ENCODE measurements at places on chromosomes 11 and 22.

- no peak for DNase-seq
- no peak overlapping the region for H3K4me3 ChIP-seq
- H3K27me3 ChIP-seq = no peaks in the 10 kb centered on the region
- no peak overlapping the region for H3K27ac ChIP-seq
Measured at GRCh38 chr11:64903291-64903833, 13.6 kb downstream of the ATG2A start.

GRCh38 chr11:72955466-72955865 is 141.3 kb downstream of the ATG16L2 start:
- H3K27ac ChIP-seq = no peak overlapping the region
- H3K27me3 ChIP-seq = no peaks in the 10 kb centered on the region
- no peaks in the 10 kb centered on the region for H3K4me1 ChIP-seq
- no peak for DNase-seq

- no peak for DNase-seq
- H3K27me3 ChIP-seq = no peaks in the 10 kb centered on the region
- peaks cover 3% of the 10 kb centered on the region for H3K36me3 ChIP-seq
- H3K4me1 ChIP-seq = peaks cover 41% of the 10 kb centered on the region
- H3K27ac ChIP-seq = peak overlapping the region; percentile 85
Measured at GRCh38 chr11:33731723-33732531, 4.3 kb downstream of the CD59 start.

DNA sequence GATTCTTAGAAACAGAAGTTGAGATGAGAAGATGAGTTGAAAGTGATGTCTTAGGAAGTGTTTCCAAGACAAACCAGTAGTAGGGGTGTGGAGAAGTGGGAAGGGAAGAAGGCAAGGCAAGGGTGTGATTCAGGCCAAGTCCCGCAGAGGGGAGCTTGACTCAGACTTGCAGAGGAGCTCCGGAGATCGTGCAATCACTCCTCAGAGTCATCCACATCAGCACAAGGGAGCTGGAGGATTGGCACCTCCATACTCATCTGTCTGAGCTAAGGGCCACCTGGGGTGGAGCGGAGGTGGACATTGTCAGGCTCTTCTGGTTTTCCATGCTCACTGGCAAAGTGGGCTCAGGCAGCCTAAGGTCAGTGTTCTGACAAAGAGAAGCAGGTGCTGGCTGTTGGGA is 44.4 kb downstream of the CHRDL2 start:
- H3K36me3 ChIP-seq = no peaks in the 10 kb centered on the region
- H3K27ac ChIP-seq = no peak overlapping the region
- no peak overlapping the region for H3K4me3 ChIP-seq
- no peaks in the 10 kb centered on the region for H3K27me3 ChIP-seq
- H3K4me1 ChIP-seq = no peaks in the 10 kb centered on the region
- DNase-seq = no peak

DNA sequence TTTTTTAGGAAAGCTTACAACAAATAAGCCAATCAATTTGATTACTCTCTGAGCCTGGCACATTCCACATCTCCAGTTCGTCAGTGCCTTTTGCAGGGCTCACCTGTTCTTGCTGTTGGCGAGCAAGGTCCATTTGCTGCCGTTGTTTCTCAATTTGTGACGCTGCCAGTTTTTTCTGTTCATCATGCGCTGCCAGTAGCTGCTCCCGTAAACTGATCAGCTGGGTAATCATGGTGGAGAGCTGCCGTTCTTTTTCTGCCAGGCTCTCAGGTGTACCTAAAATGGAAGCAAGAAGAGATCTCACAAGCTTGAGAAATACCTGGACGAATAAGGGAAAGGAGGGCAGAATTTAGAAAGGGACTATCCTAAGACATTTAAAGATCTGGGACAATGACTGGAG is 169.7 kb downstream of the SOX6 start:
- H3K27me3 ChIP-seq = no peaks in the 10 kb centered on the region
- no peak overlapping the region for H3K27ac ChIP-seq
- no peak overlapping the region for H3K4me3 ChIP-seq
- H3K36me3 ChIP-seq = no peaks in the 10 kb centered on the region
- H3K4me1 ChIP-seq = no peaks in the 10 kb centered on the region

GRCh38 chr11:12448131-12448939 is 71.0 kb downstream of the PARVA start:
- no peak overlapping the region for H3K27ac ChIP-seq
- no peak overlapping the region for H3K4me3 ChIP-seq
- DNase-seq = no peak
- H3K27me3 ChIP-seq = no peaks in the 10 kb centered on the region
- no peaks in the 10 kb centered on the region for H3K36me3 ChIP-seq
- H3K4me1 ChIP-seq = no peaks in the 10 kb centered on the region

DNA sequence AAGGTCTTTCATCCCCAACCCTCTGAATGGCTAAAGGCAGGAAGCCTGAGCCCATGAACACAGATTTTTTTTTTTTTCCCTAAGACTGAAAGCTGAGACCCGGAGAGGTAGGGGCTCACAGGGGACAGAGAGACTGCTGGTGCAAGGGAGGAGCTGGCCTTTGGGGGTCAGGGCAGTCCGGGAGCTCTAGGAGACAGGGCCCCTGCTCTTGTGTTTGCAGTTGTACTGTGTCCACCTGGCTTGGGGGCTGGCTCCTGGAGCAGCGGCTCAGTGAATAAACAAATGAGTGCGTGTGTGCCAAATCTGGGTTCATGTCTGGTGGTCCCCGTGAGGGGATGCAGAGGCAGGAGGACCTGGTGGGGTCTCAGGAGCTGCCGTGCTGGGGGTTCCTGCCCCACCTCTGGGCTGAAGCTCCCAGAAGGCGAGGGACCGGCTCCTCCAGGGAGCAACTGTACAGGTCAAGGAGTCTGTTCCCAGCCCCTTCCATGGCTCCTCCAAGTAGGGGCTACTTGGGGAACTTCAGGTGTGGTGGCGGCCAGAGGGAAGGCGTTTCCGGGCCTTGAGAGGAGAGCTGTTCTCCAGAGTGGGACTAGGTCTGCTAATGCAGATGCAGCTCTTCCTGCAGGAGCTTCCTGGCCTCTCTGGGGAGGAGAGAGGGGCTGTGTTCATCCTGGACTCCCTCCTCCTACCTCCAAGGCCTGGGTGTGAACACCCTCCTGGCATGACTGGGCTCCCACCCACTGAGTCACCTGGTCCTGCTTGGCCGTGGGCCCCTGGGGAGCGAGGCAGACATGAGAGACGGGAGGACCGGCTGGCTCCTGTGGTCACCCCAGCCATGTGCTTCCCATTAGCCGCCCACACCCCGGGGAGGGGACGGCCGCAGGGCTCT is 57.6 kb downstream of the FBXO7 start:
- H3K27me3 ChIP-seq = no peaks in the 10 kb centered on the region
- no peaks in the 10 kb centered on the region for H3K4me1 ChIP-seq
- H3K4me3 ChIP-seq = no peak overlapping the region
- DNase-seq = no peak

DNA sequence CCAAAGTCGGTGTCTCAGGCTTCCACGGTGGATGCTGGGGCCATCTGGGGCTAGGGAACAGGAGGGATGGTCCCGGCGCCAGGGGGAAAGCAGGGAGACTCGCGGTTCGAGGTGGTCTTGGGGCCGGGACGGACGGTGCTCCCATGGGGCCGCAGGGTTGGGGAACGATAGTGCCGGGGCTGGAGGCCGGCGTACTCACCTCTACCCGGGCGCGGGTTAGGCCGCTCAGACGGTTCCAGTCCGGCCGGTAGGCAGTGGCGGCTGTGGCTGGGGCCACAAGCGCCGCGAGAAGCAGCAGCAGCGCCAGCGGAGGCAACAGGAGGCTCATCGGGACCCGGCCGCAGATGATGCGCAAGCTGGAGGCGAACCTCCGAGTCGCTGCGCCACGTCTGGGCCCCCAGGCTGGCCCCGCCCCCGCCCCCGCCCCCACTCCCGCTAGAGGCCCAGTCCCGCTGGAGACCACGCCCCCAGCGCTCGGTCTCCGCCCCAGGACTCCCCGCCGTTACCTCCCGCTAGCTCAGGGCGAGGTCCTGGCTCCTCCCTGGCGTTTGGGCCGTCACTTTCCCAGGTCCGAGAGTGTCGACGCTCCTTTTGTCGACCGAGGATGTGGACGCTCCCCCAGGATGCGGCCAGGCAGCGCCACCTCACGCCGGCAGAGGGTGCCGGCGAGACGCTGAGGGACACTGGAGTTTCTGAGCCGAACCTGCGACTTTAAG is at the start of gene SELENOM:
Gene SELENOM, minus strand, starts transcription at position 391 of the 716 bp plus-strand sequence. Its CDS starts 63 bp downstream, at position 328.
- peaks cover 2% of the 10 kb centered on the region for H3K36me3 ChIP-seq
- no peaks in the 10 kb centered on the region for H3K4me1 ChIP-seq
- DNase-seq = peak; percentile 85
- H3K4me3 ChIP-seq = peak within 1 kb of the TSS; percentile 81
- no peaks in the 10 kb centered on the region for H3K27me3 ChIP-seq
- peak within 1 kb of the TSS; percentile 75 for H3K27ac ChIP-seq

GRCh38 chr22:32331236-32331917 is 26.3 kb upstream of the RFPL3 start:
- no peaks in the 10 kb centered on the region for H3K4me1 ChIP-seq
- DNase-seq = no peak
- no peak overlapping the region for H3K27ac ChIP-seq
- H3K36me3 ChIP-seq = no peaks in the 10 kb centered on the region
- no peak overlapping the region for H3K4me3 ChIP-seq

DNA sequence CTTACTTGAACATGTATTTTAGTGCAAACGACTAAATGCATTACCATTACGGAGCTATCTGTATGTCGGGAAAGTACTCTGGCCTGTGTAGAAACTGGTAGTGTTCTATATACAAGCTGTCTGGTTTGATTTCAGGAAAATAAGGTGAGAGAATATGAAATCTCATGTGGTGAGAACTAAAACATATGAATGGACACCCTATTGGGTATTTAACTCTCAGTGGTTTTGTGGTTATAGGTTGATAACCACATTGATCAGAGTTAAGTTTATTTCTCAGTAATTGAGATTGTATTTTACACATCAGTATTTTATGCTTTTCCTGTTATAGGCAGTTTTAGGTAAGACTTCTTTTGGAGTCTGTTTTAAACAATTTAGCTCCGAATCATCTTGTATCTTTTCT is 10.4 kb downstream of the ANO5 start:
- no peaks in the 10 kb centered on the region for H3K4me1 ChIP-seq
- no peaks in the 10 kb centered on the region for H3K27me3 ChIP-seq
- H3K36me3 ChIP-seq = no peaks in the 10 kb centered on the region
- no peak for DNase-seq
- no peak overlapping the region for H3K4me3 ChIP-seq
- no peak overlapping the region for H3K27ac ChIP-seq

GRCh38 chr11:280706-281485 is 2.7 kb downstream of the NLRP6 start:
- H3K36me3 ChIP-seq = no peaks in the 10 kb centered on the region
- no peak for DNase-seq
- no peak overlapping the region for H3K4me3 ChIP-seq

GRCh38 chr11:1138097-1138496 is 19.7 kb upstream of the MUC5AC start:
- H3K27ac ChIP-seq = no peak overlapping the region
- peaks cover 9% of the 10 kb centered on the region for H3K4me1 ChIP-seq
- H3K4me3 ChIP-seq = no peak overlapping the region
- H3K36me3 ChIP-seq = no peaks in the 10 kb centered on the region
- no peak for DNase-seq

GRCh38 chr11:111570796-111571195 is 30.3 kb downstream of the LAYN start:
- 0 out of 2 replicates have a peak, but pooled peaks cover 4% of the 10 kb centered on the region for H3K4me1 ChIP-seq
- no peak overlapping the region for H3K4me3 ChIP-seq
- H3K36me3 ChIP-seq = no peaks in the 10 kb centered on the region
- no peak overlapping the region for H3K27ac ChIP-seq

GRCh38 chr11:112537846-112538330 is 277.2 kb upstream of the PLET1 start:
- no peaks in the 10 kb centered on the region for H3K4me1 ChIP-seq
- H3K27me3 ChIP-seq = 0 out of 2 replicates have a peak, but pooled peaks cover 2% of the 10 kb centered on the region
- DNase-seq = no peak

GRCh38 chr11:120565466-120566155 is 54.1 kb downstream of the GRIK4 start:
- H3K27me3 ChIP-seq = 0 out of 2 replicates have a peak, but pooled peaks cover 3% of the 10 kb centered on the region
- DNase-seq = no peak
- H3K4me1 ChIP-seq = peaks cover 18% of the 10 kb centered on the region
- H3K36me3 ChIP-seq = no peaks in the 10 kb centered on the region
- H3K27ac ChIP-seq = no peak overlapping the region

GRCh38 chr11:112761911-112762706 is 199.1 kb upstream of the NCAM1 start:
- H3K4me1 ChIP-seq = no peaks in the 10 kb centered on the region
- H3K4me3 ChIP-seq = no peak overlapping the region

GRCh38 chr22:23233084-23233531 is 52.8 kb downstream of the BCR start:
- no peaks in the 10 kb centered on the region for H3K27me3 ChIP-seq
- no peak overlapping the region for H3K27ac ChIP-seq
- no peak for DNase-seq
- no peak overlapping the region for H3K4me3 ChIP-seq

- no peak overlapping the region for H3K4me3 ChIP-seq
- H3K36me3 ChIP-seq = no peaks in the 10 kb centered on the region
- DNase-seq = peak; percentile 80
- no peaks in the 10 kb centered on the region for H3K27me3 ChIP-seq
Measured at GRCh38 chr11:20035701-20036601, 124.3 kb downstream of the DBX1 start.

DNA sequence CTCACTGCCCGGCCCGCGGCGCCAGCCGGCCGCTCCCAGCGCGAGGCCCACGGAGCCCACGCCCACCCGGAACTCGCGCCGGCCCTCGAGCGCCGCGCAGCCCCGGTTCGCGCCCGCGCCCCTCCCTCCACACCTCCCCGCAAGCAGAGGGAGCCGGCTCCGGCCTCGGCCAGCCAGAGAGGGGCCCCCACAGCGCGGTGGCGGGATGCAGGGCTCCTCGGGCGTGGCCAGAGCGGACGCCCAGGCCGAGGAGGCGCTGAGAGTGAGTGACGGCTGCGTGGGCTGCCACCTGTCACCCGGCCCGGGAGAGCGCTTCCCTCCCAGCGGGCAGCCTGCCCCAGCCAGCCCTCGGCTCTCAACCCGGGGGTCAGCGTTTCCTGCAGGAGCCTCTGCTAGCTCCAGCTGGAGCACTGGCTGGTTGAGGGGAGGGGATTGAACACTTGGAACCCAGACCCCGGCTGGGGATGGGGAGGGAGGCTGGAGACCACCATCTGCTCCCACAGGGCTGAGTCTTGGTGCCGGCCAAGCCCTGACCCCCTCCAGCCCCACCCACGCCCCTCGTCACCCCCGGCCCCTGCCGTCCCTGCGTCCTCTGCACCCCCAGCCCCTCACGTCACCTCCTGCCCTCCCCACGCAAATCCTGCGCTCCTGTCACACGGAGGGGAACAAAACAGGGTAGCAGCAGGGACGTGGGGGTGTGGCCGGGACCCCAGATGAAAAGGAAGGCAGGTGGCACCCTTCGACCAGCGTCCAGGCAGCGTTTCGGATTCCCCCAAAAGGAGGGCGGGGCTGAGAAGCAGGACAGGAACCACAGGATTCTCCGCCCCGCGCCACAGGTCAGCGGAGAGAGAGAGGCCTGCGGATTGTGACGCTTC is 157.0 kb downstream of the BRD1 start:
- DNase-seq = no peak
- no peak overlapping the region for H3K4me3 ChIP-seq
- H3K27ac ChIP-seq = no peak overlapping the region
- H3K4me1 ChIP-seq = no peaks in the 10 kb centered on the region
- H3K27me3 ChIP-seq = peaks cover 5% of the 10 kb centered on the region
- H3K36me3 ChIP-seq = no peaks in the 10 kb centered on the region

- H3K27me3 ChIP-seq = no peaks in the 10 kb centered on the region
- H3K4me1 ChIP-seq = no peaks in the 10 kb centered on the region
- no peak for DNase-seq
- no peak overlapping the region for H3K27ac ChIP-seq
Measured at GRCh38 chr22:47928631-47929030, 1166.2 kb downstream of the TBC1D22A start.

- no peak overlapping the region for H3K4me3 ChIP-seq
- H3K27me3 ChIP-seq = no peaks in the 10 kb centered on the region
- no peak for DNase-seq
Measured at GRCh38 chr11:122879785-122880184, 2.8 kb upstream of the JHY start.
